ENCODE measurements at places on chromosomes 4 and X.
A peak's percentile ranks its signal among the peaks of the same experiment; 100 is the strongest.

DNA sequence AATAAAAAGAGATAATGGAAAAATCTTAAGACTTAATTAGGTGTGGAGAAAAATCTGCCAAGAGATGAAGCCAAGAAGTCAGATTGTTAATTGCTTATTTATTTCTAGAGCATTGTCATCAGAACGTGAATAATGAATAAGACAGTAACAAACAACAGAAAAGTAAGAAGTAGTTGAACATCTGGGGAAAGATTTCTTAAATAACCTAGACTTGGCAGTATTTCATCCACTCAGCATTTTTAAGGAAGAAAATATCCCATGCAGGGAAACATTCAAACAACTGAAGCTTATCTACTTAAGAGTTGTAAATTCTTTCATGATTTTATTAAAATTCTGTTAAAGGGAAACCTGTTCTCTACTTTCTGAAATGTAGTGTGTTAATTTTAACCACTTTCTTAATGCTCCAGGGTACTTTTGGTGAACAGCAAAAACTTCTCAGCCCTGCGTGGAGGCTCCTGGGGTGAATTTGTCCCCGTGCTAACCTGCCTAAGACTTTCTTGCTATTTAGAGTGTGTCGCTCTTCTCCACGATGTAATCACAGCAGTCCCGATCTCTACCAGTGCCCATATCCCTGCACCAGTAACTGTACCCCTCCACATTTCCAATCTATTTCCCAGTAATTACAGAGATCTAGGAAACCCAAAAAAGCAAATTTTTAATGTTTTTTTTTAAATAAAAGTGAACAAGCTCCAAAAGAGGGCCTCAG lies 124.6 kb downstream of the CORIN start:
- no peak for DNase-seq

GRCh38 chr4:22514481-22514880 lies 1.4 kb downstream of the ADGRA3 start:
- no peak for DNase-seq

GRCh38 chr4:14383652-14384051 lies 618.6 kb upstream of the CPEB2 start:
- DNase-seq, result no peak

- no peak for DNase-seq
These were observed 1822.2 kb downstream of the STIM2 start for GRCh38 chr4:28682847-28683246.

DNA sequence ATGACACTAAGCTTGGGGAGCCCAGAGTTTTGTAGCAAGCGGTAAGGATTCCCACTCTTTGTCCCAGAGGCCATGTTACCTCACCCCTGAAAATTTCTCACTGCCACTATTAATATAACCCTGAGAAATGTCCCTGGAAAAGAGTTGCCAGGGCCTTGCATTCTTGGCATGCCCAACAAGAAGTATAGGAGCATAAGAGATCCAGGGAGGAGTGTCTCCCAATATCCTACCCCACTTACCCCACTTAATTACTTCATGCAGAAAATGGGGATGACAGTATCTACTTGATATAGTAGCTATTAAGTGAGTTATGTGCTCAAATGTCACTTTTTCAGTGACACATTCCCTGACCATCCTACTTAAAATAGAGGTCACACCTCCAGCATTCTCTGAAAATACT lies 120.5 kb upstream of the C1GALT1C1 start:
- no peak for DNase-seq

DNA sequence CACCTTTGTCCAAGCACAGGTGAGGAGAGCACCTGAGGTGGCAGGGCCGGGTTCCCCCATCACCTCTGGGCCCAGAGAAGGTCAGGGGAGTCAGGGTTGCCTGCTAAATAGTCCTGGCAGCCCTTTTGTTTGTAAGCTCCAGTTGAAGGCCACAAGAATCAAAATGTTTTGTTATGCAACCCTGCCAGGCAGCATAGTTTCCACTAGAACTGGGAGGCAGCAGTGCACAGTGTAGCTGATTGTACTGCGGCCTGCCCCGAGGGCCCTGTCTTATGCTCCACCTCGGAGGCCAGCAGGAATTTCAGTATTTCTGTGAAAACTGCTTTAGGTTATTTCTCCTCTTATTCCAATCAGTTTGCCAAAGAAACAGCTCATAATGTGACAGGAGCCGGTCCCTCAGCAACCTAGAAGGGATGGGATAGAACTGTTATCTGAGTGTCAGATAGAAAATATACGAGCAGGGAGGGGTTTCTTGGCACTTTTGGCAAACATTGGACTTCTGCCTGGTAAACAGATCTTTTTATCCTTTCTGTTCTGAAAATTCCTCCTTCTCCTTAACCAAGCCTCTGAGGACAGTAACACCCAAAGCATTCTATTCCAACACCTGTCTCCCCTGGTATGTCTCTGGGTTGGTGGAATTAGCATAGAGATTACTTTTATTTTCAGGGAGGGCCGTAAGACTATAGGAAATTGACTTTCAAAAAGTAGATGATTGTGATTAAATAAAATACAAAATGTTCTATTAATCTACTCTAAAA lies 93.6 kb downstream of the LNX1 start:
- DNase-seq, result peak; percentile 51

- peak; percentile 67 for DNase-seq
These were observed 1.2 kb upstream of the TAPT1 start for GRCh38 chr4:16227462-16227868.

- no peak for DNase-seq
These were observed 51.5 kb downstream of the VEGFC start for GRCh38 chr4:176741253-176741652.

- no peak for DNase-seq
These were observed 248.6 kb upstream of the ETNPPL start for GRCh38 chr4:109011241-109012026.

- no peak for DNase-seq
These were observed 30.7 kb downstream of the ARHGEF9 start for GRCh38 chrX:63754136-63754859.

DNA sequence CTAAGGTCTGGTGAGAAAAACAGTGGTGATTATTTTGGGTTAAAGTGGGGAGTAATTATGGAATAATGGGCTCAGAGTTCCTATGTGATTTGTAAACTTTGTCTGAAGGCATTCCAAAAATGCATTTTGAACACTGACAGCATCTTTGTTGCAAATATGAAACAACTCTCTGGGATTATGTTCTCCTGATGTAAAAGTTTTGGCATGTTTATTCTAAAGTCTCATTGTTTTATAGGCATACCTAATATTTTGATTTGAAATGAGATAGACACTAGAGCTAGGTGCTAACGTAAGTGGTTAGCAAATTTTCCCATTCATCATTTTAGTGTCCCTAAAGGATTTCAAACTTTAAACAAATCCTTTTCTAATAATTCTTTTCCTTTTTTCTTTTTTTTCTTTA lies 140.9 kb upstream of the ANXA3 start:
- DNase-seq, result no peak

DNA sequence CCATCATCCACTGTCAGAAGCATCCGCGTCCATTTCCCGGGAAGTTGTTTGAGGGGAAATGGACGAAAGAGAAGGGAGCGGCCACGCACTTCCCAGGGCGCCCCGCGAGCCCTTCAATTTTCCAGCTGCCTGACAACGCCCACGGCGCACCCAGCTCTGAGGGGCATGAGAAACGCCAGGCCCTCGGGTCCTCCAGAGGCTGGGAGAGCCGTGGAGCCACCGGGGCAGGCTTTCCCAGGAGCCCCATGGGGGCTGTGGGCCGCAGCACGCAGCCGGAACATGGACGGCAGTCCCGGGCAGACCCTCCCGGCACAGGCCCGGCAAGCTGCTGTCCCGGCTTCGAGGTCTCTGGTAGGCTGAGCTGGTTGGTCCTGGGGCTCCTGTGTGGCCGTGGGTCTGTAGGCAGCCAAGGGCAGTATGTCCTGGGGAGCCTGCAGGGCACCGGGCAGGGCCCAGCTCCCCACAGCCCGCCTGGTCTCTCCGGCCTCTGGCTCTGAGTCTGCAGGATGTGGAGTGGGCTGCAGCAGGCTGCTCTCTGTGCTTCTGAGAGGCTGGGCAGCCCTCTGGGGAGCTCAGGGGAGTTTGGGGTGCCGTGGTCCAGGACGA lies 115.2 kb downstream of the FAM53A start:
- no peak for DNase-seq

GRCh38 chrX:153392642-153393321 lies 8.4 kb downstream of the PNMA6E start:
- DNase-seq, result no peak

GRCh38 chr4:95524184-95524583 lies 24.6 kb downstream of the UNC5C start:
- no peak for DNase-seq

DNA sequence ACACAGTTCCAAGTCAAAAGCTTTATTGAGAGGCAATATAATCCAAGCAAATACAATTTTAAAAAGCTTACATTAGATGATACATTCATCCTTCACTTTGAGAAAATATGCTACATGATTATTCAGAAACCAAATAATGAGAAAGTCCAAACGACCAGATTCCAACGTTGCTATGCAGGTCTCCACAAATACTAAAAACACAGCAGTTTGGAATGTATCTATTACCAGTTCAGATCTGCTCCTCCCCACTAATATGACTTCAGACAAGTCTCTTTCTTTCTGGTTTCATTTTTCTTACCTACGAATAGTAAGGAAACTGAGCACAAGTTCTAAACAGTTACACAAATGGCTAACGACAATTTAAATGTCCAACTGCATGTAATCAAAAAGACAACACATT lies 9.5 kb downstream of the NAF1 start:
- DNase-seq, result no peak

DNA sequence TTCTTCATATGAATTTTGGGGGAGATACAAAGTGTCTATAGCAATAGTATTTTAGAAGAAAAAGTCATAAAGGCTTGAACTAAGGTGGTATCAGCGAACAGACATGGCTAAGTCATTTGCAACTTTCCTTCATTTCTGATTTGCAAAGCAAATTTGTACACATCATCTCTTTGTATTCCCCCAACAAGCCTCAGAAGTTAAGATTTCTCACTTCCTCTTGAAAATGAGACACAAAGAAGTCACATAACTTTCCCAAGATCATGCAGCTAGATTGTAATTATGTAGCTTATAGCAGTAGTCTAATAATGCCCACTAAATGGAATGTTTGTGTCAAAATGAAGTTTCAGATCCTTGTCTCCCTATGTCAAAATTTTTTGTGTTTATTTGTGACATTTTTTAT lies 709.8 kb upstream of the HS3ST1 start:
- no peak for DNase-seq

GRCh38 chr4:62914758-62915157 lies 1494.5 kb downstream of the TECRL start:
- DNase-seq, result no peak

- no peak for DNase-seq
These were observed 269.8 kb upstream of the ARX start for GRCh38 chrX:25285598-25285997.

Measured in left lobe of liver (tissue), 2 donors.